ENCODE measurements at places on chromosomes 5 and 9.
A peak's percentile ranks its signal among the peaks of the same experiment; 100 is the strongest.

DNA sequence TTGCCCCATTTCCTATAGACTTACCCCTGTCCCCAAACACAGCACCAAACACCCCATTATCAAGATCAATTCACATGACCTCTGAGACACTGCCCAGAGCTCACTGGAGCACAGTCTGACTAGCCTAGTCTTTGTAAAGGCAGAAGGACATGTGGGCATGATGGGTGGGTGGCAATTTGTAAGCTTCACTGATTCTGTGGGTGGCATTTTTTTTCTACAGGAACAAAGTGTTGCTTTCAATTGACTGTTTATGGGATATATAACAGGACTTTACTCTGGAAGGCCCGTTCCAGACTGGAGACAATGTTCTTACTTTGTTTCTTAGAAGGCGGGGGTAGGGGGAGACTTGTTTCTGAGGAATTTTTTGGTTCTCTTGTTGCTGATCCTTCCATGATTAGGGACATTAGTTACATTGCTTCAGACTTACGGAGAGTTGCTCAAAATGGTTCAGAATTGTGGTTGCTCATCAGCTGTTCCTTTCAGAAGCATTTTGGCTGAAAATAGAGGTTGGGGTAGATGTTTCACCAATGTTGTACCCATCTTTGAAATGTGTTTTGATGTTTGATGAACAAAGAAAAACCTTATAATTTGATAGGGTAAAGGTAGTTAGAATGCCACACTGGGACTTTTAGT is 20.2 kb downstream of the NNT start:
- DNase-seq = no peak

DNA sequence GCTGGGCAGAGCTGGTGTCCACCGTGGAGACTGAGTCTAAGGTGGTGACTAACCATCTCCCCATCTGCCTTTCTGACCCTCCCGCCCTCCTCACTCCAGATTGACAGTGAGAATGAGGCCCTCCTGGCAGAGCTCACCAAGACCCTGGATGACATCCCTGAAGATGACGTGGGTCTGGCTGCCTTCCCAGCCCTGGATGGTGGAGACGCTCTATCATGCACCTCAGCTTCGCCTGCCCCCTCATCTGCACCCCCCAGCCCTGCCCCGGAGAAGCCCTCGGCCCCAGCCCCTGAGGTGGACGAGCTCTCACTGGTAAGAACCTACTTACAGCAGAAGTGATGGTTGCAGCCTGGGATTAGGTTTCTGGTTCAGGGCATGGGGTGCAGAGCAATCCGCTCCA is 96.5 kb downstream of the PPARGC1B start:
- no peak for DNase-seq

DNA sequence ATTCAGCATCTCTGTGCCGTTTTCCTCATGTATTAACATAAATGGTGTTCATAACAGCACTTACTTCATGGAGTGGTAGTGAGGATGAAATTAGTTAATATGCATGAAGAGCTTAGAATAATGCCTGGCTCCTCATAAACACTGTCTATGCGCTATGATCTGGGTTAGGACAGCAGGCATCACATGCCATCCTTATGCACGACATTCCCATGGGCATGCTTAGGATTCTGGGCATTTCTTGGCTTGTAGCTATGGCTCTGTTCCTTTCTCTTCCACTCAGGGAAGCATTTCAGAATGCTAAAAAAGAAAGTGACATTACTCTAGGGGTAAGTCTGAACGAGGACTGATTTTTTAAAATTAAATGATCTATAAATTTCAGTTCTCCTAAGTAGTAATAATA is 349.8 kb downstream of the ARHGEF28 start:
- DNase-seq = no peak

- no peak for DNase-seq
Observed at GRCh38 chr9:136693490-136694162, 6.4 kb upstream of the AGPAT2 start.

DNA sequence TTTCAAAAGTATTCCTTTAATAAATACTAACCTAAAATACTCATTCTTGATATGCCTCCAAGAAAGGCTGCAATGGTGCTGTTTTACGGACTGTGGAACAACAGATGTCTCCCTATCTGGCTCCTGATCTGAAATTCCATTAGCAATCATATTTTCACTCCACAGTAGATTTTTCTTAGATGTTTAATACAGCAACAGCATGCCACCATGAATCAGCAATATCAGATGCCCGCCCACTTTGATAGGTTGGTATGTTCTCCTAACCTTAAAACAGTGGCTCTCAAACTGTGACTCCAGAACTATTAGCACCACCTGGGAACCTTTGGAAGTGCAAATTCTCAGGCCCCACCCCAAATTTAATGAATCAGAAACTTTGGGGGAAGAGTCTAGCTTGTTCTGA is 110.2 kb downstream of the MLLT3 start:
- DNase-seq = no peak

- no peak for DNase-seq
Observed at GRCh38 chr9:114263853-114264510, 58.9 kb upstream of the ORM1 start.

GRCh38 chr9:138022121-138022741 is 144.6 kb downstream of the CACNA1B start:
- no peak for DNase-seq

DNA sequence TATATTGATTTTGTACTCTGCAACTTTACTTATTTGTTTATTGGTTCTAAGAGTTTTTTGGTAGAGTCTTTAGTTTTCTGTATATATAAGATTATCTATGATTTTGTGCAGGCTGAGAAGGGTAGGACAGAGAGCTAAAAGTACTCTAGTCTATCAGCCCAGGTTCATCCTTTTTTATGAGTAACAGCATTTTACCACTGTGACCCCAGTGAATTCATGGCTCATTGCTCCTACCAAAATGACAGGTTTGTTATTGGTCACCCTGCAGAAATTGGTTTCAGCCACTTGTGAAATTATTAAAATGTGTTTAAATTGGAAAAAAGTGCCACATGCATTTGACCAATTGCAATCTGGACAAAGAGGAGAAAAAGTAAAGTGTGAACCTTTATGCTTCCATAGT is 421.4 kb upstream of the DAB2 start:
- no peak for DNase-seq

DNA sequence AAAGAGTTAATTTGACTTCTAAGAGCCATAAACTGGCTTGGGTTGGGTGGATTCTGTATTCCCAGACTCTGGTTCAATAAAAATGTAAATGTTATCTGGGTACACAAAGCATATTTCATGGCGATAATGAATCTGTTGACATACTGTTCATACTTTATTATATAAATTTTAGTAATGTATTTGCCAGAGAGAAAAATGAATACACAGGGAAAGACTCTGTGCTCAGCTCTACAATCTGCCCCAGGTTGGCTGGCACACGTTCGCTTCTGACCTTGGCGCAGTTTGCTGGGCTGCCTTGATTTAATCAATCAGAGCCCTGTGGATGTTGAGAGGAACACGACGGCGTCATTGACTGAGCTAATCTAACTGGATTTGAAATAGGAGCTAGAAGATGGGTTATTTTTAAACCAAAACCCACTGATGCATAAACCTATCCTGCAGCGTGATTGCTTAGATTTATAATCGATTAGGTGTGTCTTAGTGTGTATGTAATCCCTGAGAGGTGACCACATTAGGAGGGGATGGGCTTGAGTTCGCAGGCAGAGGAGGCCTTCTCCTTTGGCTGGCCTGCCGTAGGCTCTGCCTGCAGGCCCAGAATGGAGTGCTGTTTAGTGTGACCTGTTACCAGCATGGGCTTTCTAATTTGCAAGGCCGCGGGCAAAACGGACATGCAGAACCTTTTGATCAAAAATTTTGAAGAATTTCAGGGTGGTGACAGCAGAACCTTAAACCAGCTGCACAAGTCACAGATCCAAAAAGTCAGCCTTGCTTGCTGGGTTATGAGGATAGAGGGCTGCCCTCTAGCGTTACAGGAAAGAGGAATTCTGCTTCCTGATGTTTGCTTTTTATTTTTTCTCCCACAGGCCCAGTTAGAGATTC is 3.9 kb upstream of the ADCY2 start:
- peak; percentile 20 for DNase-seq

GRCh38 chr9:8364026-8364752 is 564.6 kb upstream of the DMAC1 start:
- DNase-seq = no peak

- no peak for DNase-seq
Observed at GRCh38 chr5:107466233-107466769, 204.4 kb downstream of the EFNA5 start.

DNA sequence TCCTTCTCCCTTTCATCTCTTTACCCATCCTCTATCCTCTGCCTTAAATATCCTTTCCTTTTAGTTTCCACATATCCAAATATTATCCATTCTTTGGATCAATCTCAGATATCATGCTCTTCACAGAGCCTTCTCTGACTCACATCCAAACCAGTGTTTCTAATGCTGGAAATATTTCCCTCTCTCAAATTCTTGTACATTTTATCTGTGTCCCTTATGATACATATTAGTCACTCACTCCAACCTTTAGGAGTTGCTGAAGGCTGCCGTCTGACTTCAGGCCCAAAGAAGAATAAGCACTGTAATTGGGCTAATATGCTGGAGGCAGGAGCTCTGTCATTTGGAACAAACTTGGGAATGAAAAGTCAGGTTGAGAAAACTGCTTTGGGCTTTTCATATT is 156.4 kb upstream of the RUSC2 start:
- DNase-seq = no peak

DNA sequence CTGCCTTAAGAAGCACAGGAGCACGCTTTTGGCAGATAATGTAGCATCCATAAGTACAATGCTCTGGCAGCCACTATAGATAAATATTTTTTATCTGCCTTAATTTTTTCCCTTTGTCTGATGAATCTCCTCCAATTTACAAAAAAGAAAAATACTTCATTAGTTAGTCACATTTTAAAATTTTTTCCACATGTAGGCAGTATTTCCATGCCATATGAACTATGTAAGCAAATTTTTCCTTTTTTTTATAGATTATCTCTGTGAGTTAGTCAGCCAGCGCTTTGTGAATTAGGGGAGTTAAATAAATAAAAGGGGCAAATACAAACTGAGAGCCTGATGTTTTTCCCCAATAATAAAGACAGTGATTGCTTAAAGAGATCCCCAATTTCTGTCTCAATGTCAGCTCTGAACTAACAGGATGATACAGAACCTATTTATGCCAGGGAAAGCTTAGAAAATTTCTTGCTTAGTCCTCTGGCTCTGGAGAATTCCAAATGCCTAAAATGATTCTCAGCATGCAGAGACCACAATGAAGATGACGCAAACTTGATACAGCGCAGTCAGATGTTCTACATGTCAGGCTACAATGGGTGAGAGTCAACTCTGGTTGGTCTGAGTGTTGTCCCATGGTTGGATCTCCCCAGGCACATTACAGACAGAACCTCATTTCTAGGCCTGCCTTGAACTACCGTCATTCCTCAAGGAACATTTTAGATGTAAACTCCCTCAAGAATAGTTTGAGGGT is 390.4 kb upstream of the CDH6 start:
- DNase-seq = no peak

DNA sequence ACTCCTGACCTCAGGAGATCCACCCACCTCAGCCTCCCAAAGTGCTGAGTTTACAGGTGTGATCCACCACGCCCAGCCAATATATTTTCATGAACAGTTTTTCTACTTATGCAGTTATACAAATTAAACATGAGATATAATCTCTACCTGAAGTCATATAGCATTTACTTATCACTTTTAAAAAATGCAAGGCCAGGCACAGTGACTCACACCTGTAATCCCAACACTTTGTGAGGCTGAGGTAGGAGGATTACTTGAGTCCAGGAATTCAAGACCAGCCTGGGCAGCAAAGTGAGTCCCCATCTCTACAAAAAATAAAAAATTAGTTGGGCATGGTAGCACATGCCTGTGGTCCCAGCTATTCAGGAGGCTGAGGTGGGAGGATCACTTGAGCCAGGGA is 164.7 kb upstream of the LHFPL2 start:
- DNase-seq = no peak

DNA sequence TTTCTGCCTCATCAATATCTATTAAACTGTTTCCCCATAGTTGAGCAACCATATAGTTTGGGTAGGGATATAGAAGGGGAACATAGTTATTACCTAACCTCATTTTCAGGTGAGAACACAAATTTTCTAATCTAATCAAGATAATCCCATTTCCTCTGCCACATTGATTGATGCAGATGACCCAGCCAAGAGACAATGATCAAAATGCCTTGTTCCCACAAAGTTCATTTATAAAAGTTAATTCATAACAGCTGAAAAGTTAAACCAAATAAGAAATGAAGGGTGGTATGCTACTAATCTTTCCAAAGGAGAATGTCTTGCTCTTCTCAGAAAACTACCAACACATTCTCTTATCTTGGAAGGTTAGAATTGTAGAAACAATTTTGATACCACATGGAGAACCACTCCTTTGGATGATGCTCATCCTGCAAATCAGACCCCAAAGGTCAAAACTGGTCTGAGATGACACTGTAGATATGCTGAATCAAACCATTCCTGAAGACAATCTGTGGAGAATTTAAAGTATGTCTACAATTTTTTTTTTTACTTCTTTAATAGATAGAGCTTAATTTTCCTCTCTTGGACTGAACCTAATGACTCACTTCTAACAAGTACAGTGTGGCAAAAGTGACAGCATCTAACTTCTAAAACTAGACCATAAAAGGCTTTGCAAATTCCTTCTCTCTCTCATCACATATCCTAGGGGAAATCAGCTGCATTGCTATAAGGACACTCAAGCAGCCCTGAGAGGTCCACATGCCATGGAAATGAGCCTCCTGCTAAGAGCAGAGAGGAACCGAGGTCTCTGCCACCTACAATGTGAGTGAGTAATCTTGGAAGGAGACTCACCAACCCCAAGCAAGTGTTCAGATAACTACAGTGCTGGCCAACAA is 586.7 kb upstream of the TUSC1 start:
- no peak for DNase-seq

DNA sequence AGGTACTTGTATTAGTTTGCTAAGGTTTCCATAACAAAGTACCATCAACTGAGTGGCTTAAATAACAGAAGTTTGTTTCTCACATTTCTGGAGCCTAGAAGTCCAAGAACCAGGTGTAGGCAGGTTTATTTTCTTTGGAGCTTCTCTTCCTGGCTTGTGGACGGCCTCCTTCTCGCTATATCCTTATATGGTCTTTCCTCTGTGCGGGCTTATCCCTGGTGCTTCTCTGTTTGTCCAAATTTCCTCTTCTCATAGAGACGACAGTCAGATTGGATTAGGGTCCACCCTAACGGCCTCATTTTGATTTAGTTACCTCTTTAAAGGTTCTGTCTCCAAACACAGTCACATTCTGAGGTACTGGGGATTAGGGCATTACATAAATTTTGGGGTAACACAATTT is 88.3 kb downstream of the RMI1 start:
- no peak for DNase-seq

DNA sequence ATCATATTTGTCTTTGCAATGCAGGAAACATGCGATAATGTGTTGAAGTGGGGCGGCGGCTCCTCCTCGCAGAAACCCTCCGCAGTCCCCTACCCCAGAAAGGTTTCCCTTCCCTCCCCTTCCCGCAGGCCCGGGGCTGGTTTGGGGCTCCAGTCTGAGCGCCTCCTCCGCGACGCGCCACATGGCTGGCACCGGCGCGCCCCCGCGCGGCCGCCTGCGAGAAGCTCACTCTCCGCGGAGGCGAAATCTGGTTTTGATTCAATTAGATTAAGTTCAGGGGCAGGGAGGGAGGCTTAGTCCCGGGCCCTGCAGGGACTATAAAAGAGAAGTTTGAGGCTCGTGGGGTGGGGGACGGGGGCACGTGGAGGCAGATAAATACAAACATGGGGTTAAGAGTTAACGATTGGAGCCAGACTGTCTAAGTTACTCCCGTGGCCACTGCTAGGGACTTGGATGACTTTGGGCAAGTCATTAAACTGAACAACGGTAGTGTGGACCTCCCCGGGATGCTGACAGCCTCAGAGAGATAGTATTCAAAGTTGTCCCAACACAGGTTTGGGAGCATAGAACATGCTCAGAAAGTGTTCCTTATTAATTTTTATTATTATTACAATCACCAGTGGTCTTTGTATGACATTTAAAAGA is 69.4 kb downstream of the MSX2 start:
- DNase-seq = peak; percentile 14

Data from Kasumi-1 (cell line).